NCI-H524 treated with DMSO at 0.1 percent for 48 hours (cell line): ENCODE measurements at places on chromosomes 6 and 20.

DNA sequence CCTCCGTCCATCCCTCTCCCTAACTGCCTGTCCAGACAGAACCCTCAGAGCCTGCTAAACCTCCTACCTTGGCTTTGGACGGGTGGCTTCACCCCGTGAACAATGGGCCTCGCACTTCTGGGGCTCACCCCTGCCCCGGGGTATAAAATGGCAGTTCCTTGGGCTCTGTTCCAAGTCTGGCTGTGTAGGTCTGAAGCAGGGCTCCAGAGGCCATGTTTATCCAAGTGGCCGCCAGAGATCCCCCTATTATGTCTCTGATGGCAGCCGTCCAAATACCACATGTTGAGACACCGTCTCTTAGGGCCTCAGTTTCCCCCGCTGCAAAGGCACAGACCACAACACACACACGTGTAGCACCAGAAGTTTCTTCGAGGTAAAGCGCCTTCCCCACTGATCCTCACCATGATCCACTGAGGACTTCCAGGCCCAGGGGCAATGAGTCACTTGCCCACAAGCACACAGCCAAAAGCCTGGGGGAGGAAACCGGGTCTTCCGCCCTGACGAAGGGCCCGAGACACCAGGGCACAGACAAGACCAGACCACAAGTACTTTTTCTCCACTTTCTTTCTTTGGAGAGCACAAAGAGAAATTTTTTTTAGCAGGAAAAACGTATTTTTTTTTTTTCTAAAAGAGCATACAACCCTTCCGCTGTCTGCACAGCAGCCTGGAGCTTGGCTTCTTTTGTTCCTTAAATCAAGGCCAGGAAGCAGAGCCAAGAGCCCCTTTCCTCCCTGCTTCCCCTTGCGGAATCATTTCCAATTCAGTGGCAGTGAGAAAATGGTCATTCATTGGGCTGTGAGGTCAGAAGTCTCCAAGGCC lies 11.8 kb downstream of the CPNE5 start:
- DNase-seq = no peak

GRCh38 chr6:141107591-141108160 lies 1025.0 kb upstream of the GJE1 start:
- DNase-seq = no peak

- DNase-seq = no peak
Observed at GRCh38 chr6:30196376-30196775, 16.8 kb downstream of the TRIM26 start.

- DNase-seq = no peak
Observed at GRCh38 chr20:37741055-37741454, 47.2 kb downstream of the CTNNBL1 start.

GRCh38 chr6:72857791-72858585 lies 236.1 kb downstream of the KCNQ5 start:
- DNase-seq = no peak

DNA sequence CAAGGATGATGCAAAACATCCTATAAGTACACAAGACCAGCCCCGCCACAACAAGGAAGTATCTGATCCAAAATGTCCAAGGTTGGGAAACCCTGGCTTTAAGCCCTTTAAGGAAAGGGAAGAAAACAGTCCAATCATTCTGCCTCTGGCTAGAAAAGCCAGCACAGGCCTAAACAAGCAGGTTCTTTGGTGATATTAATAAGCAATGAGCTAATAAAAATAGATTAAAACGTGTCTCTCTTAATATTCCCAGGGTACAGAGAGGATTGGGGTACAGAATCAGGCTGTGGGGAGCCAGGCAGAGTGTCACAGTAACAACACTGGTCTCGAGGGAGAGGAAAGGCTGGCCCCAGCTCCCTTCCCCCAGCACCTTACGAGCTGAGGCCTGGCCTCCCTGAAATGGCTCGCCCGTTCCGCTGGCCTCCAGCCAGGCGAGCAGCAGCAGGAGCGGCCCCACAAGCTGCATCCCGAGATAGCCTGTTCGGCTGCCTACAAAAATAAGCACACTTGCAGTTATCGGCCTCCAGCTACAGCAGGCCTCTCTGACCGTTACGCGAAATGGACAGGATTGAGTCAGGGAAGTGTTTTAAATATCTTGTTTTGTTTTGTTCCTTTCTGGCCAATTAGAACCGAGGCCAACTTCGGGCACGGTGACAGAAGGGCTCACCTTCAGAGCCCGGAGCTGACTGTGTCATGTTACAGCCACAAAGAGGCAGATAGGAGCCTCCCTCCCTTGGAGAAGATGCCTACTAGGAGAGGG lies 4.0 kb upstream of the ZMYND8 start:
- peak; percentile 77 for DNase-seq

GRCh38 chr6:107304421-107305025 lies 154.8 kb downstream of the PDSS2 start:
- DNase-seq = no peak

GRCh38 chr20:47244451-47244850 lies 112.0 kb downstream of the ZMYND8 start:
- no peak for DNase-seq

DNA sequence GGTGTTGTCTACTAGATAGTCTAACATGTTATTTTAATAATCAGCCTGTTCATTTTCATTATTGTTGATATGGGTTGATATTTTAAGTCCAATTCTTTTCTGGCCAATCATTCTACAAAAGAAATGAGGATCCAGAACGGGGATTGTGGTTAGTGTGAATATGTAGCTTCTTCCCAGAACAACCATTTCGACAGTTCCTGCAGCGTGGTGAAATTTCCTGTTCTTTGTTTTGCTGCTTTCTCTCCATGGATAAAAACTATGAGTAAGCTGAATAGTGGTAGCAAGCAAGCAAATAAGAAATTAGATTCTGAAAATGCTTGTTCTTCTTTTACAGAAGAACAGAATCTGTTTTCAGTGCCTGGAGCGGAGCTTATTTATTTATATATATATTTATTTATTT lies 65.5 kb upstream of the F13A1 start:
- DNase-seq = no peak

GRCh38 chr6:91438570-91438969 lies 851.7 kb upstream of the MAP3K7 start:
- DNase-seq = no peak

DNA sequence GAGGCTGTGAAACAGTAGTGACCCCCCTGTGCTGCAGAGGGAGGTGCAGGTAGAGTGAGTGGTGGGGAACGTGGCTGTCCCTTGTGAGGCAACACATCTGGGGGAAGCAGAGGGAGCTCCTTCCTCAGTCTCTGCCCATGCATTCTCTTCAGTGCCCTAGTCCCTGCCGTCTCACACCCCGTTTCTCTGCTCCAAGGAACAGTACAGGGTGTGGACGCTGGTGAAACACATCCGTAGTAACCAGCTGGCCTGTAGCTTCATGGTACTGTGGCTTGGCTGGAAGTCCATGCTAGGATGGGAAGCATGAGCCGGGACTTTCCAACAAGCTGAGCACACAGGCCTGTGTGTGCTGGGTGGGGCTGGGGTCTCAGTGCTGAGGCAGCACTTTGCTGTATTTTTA lies 25.4 kb upstream of the CST3 start:
- DNase-seq = no peak

DNA sequence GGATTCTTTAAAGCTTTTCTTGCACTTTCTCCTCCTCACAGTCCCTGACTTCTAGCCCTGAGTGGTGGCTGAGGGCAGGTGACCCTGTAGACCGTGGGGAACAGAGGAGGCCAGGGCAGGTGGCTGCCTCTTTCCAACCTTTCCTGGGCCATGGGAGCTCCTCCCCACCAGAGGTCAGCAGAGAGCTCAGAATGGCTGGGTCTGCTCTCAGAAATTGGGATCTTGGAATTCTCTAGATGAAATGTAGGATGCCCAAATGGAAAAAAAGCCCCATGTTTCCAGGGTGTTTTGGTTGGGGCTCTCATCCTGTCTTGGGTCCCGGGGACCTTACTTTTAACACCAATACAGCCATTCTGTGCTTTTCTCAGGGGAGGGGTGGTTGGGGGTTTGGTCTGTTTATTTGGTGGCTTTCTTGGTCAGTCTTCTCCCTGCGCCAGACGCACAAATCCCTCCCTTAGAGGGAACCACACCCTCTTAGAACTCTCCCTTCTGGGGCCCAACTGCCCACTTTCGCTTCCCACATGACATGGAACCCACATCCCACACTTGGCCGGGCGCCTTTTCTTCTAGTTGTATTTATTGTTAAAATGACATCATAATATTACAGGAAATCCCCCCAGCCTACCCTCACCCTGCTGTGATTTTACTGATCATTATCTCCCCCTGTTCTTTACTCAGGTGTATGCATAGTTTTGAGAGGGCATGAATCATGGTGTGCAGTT lies 17.9 kb downstream of the GNAS start:
- peak; percentile 27 for DNase-seq

GRCh38 chr6:52594221-52594620 lies 17.4 kb upstream of the TRAM2 start:
- peak; percentile 85 for DNase-seq

GRCh38 chr20:31861385-31862156 lies 8.8 kb downstream of the DUSP15 start:
- peak; percentile 26 for DNase-seq
